G401 (cell line): ENCODE measurements at places on chromosomes 7 and 10. TPM values are rescaled to one million over a fixed set of nuclear protein-coding genes. Genes with fewer than 3 reads are reported as not detected.

Gene PLXNA4
- under 0.01 TPM in 1 of 2 replicates, not detected in the other for total RNA-seq

Gene SPDYE16
- total RNA-seq = not detected in 2 replicates

Gene FOXK1
- total RNA-seq = 13.4 and 20.8 TPM in 2 replicates

Gene VWDE
- 0.37 TPM in 1 of 2 replicates, not detected in the other for total RNA-seq

Gene PAPSS2
- not detected in 2 replicates for total RNA-seq

Gene ALOX5
- not detected in 2 replicates for total RNA-seq

DNA sequence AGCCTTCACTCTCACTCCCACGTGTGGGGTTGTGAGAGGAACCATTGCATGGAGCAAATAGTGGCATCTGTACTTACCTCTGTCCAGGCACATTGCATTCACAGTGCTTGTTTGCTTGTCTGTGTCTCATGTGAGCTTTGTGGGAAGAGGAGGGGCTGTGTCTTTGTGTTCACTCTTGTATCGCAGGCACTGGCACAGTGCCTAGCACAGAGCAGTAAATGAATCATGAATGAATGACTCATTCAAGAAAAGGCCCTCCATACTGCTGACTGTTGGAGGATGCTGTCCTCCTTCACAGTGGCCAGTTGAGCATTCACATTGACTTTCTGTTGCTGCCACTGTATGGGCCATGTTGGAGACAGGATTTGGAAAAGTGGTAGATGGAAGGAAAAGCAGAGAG is 125.3 kb downstream of the SORCS3 start:
- no peak for DNase-seq

DNA sequence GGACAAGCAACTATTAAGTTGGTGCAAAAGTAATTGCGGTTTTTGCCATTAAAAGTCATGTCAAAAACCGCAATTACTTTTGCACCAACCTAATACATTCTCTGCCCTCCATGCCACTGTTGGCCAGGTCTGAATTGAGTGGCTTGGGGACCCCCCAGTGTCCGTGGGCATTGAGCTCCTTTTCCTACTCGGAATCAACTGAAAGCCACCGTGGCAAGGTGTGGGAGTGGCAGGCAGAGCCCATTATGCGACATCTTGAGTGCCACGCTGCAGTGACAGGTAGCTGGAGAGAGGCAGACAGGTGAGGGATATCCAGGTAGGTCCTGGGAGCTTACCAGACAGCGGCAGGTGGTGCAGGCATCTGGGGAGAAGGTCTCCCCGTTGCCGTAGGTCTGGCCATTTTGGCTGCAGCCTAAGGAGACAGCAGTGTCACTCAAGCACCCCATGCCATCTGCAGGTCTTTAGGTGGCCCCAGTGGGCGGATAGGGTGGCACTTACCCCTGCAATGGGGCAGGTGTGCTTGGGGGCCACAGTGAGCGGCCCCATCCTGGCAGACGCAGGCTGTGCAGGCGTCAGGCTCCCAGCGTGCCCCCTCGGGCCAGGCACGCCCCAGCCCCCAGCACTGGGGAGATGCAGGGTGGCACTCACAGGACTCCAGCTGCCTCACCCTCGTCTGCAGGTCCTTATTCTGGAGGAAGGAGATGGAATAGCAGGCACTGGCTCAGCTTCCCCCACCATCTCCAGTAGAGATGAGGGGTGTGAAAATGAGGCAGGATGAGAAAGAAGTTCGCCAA is 3.5 kb downstream of the KCP start:
- no peak for DNase-seq

DNA sequence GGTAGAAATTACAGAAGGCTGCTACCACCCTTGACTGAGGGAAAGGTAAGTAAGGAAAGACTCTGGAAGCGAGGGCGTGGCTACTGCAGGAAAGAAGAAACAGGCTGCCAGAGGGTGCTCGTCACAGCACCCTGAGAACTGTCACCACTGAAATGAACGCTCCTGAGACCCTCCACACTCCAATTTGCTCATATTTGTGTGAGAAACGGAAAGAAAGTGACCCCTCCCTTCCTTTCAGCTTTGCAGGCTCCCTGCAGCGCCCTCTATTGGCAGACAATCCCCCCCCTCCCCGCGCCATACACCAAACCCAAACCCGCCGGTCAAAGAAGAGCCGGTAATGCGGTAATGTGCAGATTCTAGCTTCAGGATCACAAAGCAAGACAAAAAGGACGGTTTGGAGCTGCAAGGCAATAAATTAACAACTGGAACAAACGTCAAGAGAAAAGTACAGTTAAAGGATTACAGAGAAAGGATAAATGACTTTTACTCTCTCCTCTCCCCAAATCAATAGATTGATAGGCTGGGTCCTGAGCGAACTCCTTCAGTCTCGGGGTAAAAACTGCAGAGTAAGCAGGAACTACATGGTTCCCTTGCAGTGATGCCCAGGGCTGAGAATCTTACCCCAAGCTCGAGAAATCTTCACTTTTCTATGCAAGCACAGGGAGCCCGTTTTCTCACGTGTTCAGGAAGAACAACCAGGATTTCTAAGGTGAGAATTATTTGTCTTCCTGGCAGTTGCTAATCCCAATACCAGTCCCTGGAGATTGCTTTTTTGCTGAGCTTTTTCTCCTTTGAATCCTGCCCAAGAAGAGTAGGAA is 47.6 kb downstream of the STEAP1B start:
- peak; percentile 77 for DNase-seq

- DNase-seq = no peak
These were observed 39.2 kb upstream of the TES start for GRCh38 chr7:116171094-116171493.

- no peak for DNase-seq
These were observed 221.2 kb downstream of the PARD3 start for GRCh38 chr10:34593930-34594329.

DNA sequence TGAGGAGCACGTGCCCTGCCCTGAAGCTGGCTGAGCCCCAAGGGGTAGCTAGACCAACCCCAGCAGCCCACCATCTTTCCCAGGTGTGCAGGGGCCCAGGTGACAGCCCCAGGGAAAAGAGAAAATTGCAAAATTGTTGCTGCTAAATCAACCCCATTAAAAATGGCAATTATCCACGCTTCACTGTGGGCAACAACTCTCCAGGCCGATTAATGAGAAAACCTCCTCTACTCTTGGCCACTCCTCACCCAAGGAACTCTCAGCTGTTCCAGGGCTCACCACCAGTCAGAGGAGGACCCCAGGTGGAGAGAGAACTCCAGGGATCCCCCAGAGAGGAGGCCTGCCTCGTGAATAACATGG is 516.1 kb upstream of the MGMT start:
- no peak for DNase-seq

DNA sequence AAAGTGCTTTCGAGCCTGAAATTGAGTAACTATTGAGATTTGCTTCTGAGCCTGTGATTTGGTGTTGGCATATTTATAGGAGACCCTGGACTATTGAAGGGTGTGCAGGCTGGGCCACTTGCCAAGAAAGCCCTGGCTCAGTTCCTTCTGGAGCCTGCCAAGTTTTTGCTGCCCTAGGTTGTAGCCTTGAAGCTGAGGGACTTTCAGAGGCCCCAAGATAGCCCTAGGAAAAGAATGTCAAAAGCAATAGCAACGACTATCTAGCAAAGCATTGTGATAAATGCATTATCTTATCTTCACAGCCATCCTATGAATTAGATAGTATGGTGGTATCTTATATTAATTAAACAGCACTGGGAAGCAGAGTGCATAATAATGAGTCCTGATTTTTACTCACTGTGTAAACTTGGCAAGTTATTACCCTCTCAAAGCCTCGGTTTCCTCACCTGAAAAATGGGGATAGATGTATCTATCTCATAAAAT is 473.7 kb upstream of the PODXL start:
- DNase-seq = peak; percentile 18

DNA sequence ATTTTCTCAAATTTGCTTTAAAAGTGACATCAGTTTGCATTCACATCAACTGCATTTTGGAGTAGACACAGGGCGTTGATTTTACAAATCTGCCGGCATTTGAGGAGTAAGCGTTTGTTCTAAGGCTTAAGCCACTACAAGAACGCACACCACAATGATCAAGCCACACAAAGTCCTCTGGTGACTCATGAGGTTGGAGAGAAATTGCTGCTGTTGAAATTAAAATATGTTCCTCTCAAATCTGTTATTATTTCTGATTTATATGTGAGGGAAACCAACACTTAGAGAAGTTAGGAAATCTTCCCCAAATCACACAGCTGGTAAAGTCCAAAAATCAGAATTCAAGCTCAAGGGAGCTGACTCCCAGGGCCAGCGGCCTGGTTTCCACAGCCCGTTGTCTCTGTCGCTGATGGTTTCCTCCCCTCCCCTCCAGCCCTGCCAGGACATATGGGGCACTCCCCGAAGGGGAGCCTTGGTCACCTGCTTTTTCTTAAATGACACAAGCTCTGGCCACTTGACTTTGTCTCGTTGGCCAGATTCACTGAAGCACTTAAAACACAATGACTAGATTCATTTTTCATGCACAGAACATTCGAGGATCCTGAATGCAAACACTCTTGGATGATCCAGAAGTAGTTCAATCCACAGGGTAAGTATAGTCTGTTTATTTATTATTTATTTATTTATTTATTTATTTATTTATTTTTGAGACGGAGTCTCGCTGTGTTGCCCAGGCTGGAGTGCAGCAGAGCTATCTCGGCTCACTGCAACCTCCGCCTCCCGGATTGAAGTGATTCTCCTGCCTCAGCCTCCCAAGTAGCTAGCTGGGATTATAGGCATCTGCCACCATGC is 29.2 kb upstream of the KLF6 start:
- no peak for DNase-seq

GRCh38 chr7:317643-318405 is 27.9 kb downstream of the FOXL3 start:
- DNase-seq = no peak

DNA sequence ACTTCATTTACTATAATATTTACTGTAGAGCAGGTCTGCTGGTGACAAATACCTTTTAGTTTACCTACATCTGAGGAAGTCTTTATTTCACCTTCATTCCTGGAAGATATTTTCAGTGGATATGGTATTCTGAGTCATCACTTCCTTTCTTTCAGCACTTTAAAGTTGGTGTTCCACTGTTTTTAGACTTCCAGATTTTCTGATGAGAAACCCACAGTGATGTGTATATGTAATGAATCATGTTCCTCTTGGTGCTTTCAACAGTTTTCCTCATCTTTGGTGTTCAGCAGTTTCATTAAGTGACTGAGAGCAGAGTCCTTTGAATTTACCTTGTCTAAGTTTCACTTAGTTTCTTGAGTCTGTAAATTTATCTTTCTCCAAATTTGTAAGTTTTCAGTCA is 36.4 kb downstream of the COPG2 start:
- DNase-seq = no peak

DNA sequence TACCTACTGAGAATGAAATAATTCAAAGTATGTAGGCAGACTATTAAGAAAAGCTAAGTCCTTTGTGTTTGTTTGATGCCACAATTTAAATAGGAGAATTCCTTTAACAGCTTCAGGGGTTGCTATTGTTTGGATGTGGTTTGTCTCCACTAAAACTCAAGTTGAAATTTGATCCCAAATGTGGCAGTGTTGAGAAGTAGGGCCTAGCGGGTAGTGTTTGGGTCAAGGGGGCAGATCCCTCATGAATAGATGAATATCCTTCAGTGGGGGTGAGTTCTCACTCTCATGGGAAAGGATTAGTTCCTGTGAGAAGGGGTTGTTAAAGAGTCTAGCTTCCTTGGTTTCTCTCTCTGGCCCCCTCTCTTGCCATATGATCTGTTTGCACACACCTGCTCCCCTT is 97.0 kb downstream of the HGF start:
- no peak for DNase-seq

DNA sequence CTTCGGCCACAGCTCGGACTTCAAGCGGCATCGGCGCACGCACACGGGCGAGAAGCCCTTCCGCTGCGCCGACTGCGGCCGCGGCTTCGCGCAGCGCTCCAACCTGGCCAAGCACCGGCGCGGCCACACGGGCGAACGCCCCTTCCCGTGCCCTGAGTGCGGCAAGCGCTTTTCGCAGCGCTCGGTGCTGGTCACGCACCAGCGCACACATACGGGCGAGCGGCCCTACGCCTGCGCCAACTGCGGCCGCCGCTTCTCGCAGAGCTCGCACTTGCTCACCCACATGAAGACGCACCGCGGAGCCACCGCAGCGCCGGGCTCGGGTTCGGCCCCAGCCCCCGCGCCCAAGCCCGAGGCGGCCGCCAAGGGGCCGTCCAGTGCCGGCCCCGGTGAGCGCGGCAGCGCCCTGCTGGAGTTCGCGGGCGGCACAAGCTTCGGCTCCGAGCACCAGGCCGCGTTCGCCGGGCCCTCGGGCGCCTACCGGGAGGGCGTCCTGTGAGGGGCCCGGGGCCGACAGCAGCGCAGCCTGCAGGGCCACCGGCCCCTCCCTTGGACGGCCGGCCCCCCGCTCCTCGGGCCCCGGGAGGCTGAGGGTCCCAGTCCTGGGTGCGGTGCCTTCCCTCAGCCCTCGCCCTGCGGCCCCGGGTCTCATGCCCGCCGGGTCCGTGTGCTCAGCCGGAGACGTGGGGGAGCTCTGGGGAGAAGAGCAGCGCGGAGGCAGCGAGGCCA is 17.2 kb downstream of the ZNF316 start:
- no peak for DNase-seq

DNA sequence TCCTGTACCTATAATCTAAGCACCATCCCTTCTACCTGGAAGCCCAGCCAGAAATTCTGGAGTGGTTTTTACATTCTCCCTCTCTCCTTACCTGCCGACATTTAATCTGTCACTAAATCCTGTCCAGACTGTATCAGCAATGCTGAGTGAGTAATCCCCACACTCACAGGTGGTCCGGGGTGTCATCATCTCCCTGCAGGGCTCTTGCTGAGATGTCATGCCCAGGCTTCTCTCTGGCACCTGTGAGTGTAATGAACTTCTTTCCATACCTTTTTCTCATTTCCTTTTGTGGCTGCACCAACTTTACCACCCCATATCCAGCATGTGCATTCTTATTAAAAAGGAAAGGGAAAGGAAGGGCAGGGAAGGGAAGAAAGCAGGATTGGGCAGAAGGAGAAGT is 355.2 kb downstream of the CCSER2 start:
- no peak for DNase-seq

GRCh38 chr10:132002004-132002403 is 20.3 kb upstream of the BNIP3 start:
- DNase-seq = no peak

DNA sequence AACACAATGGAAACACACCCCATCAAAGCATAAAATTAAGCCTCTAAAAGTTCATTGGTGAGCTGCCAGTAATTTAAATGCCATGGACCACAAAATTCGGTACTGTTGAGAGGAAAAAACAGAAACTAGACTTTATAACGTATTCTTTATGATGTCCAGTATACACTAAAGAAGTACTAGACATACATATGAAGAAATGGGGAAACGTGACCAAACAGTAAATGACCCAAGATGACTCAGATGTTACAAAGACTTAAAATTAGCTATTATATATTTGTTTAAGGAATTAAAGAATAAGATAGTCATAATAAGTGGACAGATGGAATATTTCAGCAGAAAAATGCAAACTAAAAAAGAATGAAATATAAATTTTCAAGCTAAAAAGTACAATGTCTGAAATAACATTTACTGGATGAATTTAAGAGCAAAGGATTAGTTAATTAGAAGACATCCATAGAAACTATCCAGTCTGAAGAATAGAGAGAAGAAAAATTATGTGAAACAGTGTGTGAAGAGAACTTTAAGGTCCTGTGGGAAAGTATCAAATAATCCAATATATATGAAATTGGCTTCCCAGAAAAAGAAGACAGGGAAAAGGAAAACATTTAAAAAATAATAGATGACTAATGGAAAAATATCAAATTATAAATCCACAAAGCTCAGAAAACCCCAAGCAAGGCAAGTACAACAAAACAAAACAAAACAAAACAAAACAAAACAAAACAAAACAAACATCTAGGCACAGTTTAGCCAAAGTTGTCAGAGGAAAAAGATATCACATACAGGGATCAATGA is 69.4 kb downstream of the SAMD9 start:
- no peak for DNase-seq
